ENCODE measurements at places on chromosomes 5 and 9.

DNA sequence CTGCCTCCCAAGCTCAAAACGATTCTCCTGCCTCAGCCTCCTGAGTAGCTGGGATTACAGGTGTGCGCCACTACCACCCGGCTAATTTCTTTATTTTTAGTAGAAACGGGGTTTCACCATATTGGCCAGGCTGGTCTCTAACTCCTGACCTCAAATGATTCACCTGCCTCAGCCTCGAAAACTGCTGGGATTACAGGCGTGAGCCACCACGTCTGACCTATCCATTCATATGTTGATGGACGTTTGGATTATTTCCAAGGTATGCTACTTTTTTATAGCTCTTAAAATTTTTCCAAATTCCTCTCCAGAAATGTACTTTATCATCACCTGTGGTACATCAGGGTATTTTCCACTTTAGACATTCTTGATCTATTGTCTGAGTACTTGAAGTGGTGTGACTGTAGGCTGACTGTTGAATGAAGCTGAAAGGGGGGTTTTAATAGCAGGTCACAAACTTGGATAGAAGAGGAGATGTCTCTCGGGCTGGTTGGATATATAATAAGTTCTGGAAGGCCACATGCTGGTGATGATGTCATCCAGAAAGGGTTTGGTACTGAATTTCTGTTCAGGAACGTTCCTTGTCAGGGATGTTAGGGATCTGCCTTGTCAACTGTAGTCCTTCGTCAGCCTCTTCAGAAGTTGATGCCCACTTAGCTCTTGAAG lies 7.4 kb downstream of the CTNNA1 start:
- DNase-seq: no peak

DNA sequence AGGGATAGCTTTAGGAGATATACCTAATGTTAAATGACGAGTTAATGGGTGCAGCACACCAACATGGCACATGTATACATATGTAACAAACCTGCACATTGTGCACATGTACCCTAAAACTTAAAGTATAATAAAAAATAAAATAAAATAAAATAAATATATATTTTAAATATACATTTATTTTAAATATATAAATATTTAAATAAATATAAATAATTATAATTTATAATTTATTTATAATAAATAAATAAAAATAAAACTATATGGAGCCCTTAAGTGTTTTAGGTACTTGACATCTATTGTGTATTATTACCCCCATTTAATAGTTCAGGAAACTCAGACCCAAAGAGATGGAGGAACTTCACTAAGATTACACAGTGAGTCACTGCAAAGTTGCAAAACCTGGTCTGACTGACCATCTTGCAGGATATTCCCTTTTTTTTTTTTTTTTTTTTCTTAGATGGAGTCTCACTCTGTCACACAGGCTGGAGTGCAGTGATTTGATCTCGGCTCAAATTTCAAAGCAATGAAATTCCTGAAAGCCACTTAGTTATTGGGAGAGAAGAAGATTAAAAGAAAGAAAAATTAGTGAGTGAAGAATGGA lies 5.8 kb upstream of the C5orf52 start:
- no peak for DNase-seq

- no peak for DNase-seq
Measured at GRCh38 chr5:23727271-23727670, 219.9 kb downstream of the PRDM9 start.

DNA sequence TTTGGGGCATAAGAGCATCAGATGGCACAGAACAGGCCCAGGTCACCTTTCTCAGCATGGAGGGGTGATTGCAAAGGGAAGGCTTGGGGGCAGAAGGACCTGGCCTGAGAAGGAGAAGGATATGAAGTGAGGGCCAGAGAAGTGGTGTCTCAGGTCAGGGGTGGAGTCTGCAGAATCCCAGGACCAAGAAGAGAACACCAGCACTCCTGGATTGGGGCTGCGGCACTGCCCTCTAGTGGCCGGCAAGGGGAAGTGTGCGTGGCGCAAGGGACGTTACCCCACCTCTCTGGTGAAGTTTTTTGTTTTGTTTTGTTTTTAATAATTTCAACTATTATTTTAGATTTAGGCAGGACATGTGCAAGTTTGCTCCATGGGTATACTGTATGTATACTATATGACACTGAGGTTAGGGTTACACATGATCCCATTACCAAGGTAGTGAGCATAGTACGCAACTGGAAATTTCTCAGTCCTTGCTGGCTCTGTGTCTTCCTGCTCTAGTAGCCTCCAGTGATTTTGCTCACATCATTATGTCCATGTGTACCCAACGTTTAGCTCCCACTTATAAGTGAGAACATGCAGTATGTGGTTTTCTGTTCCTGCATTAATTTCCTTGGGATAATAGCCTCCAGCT lies 1548.6 kb downstream of the EFNA5 start:
- no peak for DNase-seq

GRCh38 chr9:2337627-2338026 lies 284.0 kb upstream of the VLDLR start:
- no peak for DNase-seq

GRCh38 chr5:118236108-118236849 lies 752.1 kb downstream of the DTWD2 start:
- no peak for DNase-seq

GRCh38 chr9:27371382-27371781 lies 74.4 kb upstream of the EQTN start:
- DNase-seq: no peak

- DNase-seq: peak; percentile 85
Measured at GRCh38 chr5:159071382-159071781, 28.3 kb downstream of the EBF1 start.

DNA sequence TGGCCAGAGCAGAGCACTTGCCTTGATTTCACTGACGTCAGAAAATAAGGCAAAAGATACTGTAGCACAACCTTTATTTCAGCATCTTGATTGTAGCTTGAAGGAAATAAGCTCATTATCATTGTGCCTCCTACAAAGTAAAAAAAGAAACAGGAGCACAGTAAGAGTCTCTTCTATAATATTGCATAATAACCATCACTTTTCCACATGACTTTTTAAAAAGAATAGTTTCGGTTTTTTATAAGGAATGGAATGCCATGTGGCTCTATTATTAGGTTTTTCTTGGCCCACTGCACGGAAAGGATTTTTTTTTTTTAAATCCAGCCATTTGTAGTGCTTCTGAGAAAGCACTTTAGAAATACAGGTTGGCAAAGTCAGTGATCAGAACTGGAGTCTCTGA lies 655.3 kb downstream of the LRRC70 start:
- no peak for DNase-seq

DNA sequence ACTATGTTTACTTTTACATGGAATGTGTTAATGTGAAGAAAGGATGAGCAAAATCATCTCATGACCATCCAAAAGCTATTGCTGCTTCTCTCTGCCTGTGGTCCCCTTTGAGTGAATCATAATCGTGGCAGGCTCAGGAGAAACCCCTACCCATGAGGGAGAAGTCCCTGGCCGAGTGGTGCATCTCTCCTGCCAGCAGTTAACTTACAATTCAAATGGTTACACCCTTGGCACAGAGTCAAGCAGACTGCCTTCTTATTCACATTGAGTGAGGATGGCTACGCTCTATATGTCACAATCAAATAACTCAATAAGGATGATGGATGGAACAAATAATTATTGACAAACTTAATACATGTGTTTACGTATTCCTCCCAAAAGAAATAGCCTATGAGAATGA lies 179.1 kb downstream of the FGF1 start:
- no peak for DNase-seq

DNA sequence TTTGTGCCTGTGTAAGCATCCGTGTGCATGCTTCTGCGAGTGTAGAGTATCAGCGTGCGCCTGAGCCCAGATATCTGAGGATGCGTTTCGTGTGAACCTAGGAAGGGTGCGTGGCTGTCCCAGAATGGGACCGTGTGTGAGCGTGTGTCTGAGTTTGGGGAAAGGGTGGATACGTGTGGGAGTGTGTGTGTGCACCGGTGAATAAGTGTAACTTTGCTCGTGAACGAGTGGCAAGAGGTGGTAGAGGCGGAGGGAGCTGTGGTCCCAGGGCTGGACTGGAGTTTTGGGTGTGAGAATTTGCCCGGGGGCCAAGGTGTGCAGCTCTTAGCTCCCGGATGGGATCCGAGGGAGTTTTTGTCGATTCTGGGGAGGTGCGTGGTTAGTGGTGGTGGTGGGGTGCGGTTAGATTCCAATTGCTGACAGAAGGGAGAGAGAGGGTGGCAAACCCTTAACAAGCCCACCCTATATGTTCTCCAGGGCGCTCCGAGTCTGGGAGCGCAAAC lies 686 bp upstream of the COL27A1 start:
- no peak for DNase-seq

- no peak for DNase-seq
Measured at GRCh38 chr5:27963050-27963783, 924.8 kb upstream of the CDH9 start.

Data from NCI-H1436 treated with DMSO at 0.1 percent for 48 hours (cell line).